ENCODE measurements at places on chromosomes 5 and 9. TPM values are rescaled to one million over a fixed set of nuclear protein-coding genes. Genes with fewer than 3 reads are reported as not detected.

GRCh38 chr5:94693043-94693822, 74.8 kb downstream of the SLF1 start:
- no peak for DNase-seq

GRCh38 chr5:133259199-133259997, 207.6 kb downstream of the HSPA4 start:
- peak; percentile 29 for DNase-seq

DNA sequence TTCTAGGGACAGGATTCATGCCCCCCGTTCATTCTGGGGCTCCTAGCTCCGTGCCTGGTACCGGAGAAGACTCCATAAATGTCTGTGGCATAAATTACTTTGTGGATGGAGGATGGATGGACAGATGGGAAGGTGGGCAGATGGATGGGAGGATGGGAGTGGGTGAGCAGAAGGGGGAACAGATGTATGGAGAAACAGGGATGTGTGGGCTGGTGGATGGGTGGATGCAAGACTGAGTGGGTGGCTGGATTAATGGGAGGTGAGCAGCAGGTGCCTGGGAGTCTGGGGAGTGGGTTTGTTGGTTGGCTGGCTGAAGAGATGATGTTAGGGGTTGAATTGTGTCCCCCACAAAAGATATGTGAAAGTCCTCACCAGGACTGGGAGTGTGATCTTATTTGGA, 43.5 kb downstream of the SARDH start:
- DNase-seq: no peak

- no peak for DNase-seq
These were observed 181.8 kb downstream of the SAXO1 start for GRCh38 chr9:18851069-18851795.

GRCh38 chr5:140324617-140325241, 21.7 kb downstream of the HBEGF start:
- no peak for DNase-seq

GRCh38 chr9:10134266-10134665, 478.5 kb downstream of the PTPRD start:
- DNase-seq: no peak

DNA sequence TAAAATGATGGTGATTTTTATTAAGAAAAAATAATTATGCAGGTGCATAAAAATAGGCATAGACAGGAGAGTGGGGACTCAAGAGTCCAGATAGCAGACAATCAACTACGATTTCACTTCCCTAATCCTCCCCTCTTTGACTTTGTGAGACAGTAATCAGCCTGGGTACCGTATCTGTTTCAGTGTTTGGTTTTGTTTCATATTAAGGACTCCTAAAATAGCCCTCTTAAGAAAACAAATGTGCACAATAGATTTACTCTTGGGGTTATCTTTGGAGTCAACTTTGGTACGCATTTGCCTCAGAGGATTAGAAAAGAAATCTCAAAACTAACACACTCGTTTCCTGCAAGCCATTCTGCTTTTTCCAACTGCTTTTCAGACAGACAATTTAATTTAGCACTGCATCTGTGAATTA, 96.3 kb downstream of the ZNF608 start:
- DNase-seq: no peak

DNA sequence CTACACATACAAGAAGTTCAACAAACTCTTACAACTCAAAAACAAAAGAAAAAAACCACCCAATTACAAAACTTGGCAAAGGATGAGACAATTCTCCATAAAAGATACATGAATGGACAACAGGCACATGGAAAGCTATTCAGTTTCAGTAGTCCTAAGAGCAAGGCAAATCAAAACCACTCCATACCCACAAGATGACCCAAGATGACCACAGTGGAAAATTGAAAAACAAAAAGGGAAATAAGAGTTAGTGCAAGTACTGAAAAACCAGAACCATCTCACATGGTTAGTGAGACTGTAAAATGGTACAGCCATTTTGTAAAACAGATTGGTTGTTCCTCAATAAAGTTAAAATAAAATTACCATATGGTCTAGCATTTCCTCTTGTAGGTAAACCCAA, 287.1 kb upstream of the CDH9 start:
- DNase-seq: no peak

- no peak for DNase-seq
These were observed 95.3 kb upstream of the VLDLR start for GRCh38 chr9:2526071-2526828.

- no peak for DNase-seq
These were observed 235.5 kb downstream of the FANCC start for GRCh38 chr9:95081998-95082397.

DNA sequence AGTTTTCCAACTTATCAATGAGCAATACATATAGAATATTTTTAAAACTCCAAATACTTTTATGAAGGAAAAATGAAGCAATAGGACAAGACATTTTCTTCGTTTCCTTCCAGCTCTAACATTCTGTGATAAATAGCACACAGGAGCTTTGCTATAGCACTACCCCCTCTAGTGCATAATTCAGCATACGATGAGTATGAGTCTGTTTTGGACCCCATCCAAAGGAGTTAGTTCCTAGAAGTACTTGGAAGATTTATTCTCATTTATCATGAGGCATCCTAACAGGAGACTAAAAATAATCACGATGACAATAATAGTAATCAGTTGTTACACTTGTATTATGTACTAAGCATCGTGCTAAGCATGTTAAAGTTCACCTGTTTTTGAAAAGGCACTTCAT, 1061.3 kb upstream of the DMAC1 start:
- DNase-seq: no peak

- no peak for DNase-seq
These were observed 26.6 kb downstream of the MYO10 start for GRCh38 chr5:16909464-16909863.

GRCh38 chr9:5696884-5697283, 68.0 kb downstream of the RIC1 start:
- DNase-seq: no peak

GRCh38 chr5:107673368-107674136, 2.8 kb upstream of the EFNA5 start:
- peak; percentile 80 for DNase-seq

DNA sequence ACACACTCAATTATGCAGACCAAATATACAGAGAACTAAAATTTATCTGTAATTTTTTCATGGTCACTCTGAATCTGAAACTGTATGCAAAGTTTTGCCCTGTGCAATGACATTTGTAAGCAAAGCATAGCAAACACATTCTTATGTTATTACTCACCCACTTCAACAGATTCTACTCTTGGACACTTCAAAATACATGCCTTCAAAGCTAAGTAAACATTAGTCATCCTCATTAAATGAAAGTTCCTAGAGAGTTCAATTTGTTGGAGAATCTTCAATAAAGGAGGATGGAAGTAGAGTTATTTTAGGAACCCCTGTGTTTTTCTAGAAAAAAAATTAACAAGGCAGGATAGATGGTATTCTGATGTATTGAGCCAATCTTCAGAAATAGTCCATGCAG, 639.7 kb upstream of the C9orf72 start:
- DNase-seq: no peak

- peak; percentile 45 for DNase-seq
These were observed 1.2 kb downstream of the CDKN2B-AS1 start for GRCh38 chr9:21995666-21996398.

DNA sequence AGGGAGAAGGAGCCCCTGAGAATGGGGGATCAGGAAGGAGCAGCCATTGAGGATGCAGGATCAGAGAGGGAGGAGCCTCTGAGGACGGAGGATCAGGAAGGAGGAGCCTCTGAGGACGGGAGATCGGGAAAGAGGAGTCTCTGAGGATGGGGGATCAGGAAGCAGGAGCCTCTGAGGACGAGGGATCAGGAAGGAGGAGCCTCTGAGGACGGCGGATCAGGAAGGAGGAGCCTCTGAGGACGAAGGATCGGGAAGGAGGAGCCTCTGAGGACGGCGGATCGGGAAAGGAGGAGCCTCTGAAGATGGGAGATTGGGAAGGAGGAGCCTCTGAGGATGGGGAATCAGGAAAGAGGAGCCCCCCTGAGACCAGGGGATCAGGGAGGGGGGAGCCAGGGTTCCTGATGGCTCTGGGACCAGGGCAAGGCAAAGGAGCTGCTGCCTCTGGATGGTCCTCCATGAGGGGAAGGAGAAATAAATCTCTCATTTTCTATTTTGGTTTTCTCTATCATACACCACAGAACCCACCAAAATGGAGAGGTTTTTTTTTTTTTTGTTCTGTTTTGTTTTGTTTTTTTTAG, 22.6 kb upstream of the SARDH start:
- DNase-seq: no peak

GRCh38 chr5:150527038-150527437, 19.1 kb downstream of the NDST1 start:
- DNase-seq: no peak

- no peak for DNase-seq
These were observed 705 bp upstream of the SLC6A3 start for GRCh38 chr5:1445689-1446601.

- DNase-seq: no peak
These were observed 26.9 kb downstream of the PCDH1 start for GRCh38 chr5:141851195-141851874.

GRCh38 chr9:107751567-107752210, 262.1 kb upstream of the KLF4 start:
- no peak for DNase-seq

- no peak for DNase-seq
These were observed 172.1 kb downstream of the ENC1 start for GRCh38 chr5:74468421-74468820.

- DNase-seq: no peak
These were observed 9.4 kb upstream of the PRSS3 start for GRCh38 chr9:33785914-33786313.

DNA sequence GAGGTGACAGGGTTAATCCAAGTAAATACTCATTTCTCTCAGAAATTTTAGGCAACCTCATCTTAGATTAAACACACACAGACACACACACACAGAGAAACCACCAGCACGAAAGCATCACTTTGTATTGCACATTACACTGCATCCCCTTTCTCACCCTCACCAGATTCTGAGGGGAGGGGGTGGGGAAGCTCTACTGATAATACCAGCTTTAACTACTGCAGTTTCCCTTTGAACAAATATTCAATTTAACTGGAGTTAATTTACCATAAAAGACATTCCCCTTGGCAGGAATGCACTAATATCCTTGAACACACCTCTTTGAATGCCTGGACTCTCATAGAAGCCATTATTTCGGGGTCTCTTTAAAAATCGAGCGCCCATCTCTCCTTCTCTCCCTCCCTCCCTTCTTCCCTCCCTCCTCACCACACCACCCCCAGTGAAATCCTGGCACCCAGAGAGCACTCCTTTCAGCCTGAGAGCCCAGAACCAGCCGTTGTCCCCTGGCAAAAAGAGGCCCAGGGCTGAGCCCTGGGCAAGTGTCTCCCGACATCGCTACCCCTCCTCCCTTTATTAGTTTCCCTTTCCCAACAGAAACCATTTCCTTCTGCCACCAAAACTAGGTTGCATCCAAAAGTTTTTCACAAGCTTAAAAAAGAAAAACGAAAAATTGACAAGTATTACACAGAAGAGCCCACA, 2.8 kb upstream of the NFIB start:
- no peak for DNase-seq

- DNase-seq: no peak
These were observed 21.0 kb upstream of the CDKN2B start for GRCh38 chr9:22030101-22030598.

PDLIM4 gene
- total RNA-seq: not detected

LCN1 gene
- total RNA-seq: not detected

CNTNAP3 gene
- not detected for total RNA-seq

LCP2 gene
- 386 TPM for total RNA-seq

ZER1 gene
- total RNA-seq: 15.3 TPM

FOXI1 gene
- total RNA-seq: not detected

MYOZ3 gene
- not detected for total RNA-seq

NDUFS4 gene
- 53.4 TPM for total RNA-seq

NCS1 gene
- total RNA-seq: 3.3 TPM

ARID3C gene
- 0.34 TPM for total RNA-seq

PCAT7 gene
- not detected for total RNA-seq

CDKN2B-AS1 gene
- 6.4 TPM for total RNA-seq

CTNNAL1 gene
- 21.8 TPM for total RNA-seq

SLC6A19 gene
- total RNA-seq: not detected

SKP2 gene
- total RNA-seq: 54.6 TPM

SLC34A1 gene
- 2.1 TPM for total RNA-seq

NTNG2 gene
- total RNA-seq: 4.8 TPM

IFNW1 gene
- not detected for total RNA-seq

RNF183 gene
- not detected for total RNA-seq
